Glomerular endothelial cell (primary cell): ENCODE measurements at places on chromosomes 12 and 14. TPM values are rescaled to one million over a fixed set of nuclear protein-coding genes. Genes with fewer than 3 reads are reported as not detected.

- no peak for DNase-seq
These were observed 281.7 kb downstream of the DUSP6 start for GRCh38 chr12:89070603-89071002.

- peak; percentile 42 for DNase-seq
These were observed 63.3 kb downstream of the ZFP36L1 start for GRCh38 chr14:68729556-68729955.

- no peak for DNase-seq
These were observed 785 bp upstream of the ACTN1 start for GRCh38 chr14:68979722-68980451.

DNA sequence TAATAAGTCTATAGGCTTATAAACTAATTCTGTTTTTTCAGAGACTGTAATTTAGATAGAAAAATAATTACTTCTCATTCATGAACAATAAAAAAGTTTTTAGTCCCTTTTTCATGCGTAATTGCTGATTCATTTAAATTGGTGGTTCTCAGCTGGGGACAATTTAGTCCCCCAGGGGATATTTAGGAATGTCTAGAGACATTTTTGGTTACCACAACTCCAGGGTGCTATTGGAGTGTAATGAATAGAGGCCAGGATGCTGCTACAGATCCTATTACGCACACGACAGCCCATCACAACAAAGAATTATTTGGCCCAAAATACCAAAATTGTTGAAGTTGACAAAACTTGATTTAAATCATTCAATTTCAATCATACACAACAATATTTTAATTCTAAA lies 22.8 kb upstream of the VCPKMT start:
- no peak for DNase-seq

DNA sequence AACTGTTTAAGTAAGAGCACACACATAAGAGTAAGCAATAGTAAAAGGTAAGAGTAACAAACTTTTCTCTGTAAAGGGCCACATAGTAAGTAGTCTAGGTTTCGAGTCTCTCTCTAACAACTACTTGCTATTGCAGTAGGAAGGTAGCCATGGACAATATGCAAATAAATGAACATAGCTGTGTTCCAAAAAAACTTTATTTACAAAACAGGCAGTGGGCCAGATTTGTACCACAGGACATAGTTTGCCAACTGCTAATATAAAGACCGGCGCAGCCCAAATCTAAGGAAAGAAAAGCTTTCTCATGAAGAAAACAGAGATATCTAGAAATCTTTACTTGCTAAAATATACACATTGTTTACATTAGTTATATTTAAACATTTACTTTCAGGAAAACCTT lies 239.0 kb upstream of the EGLN3 start:
- no peak for DNase-seq

DNA sequence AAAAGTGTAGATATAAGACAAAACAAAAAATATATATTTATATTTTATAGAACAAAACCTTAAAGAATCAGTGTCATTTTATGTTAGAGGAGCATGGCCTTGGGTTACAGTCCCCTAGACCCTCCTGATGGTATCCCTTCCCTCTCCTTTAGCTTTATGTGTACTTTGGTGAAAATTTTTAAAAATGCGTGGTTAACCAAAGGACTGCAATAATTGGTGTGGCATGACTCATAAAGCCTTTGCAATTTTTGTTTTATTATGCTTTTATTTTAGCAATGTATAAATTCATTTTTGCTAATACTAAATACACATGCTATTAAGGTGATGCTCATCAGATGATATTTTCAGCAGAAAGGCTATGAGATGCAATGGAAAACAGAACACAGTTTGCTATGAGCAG lies 264.4 kb downstream of the SYT1 start:
- no peak for DNase-seq

- DNase-seq: no peak
These were observed 11.8 kb downstream of the RPS6KL1 start for GRCh38 chr14:74911221-74911620.

GRCh38 chr14:75277008-75277814 lies 1.4 kb upstream of the FOS start:
- no peak for DNase-seq

LTBP2 gene
- total RNA-seq: 251 and 261 TPM in 2 replicates

BIN2 gene
- total RNA-seq: not detected in 2 replicates

GPR84 gene
- total RNA-seq: not detected in 2 replicates

JDP2 gene
- total RNA-seq: 8.8 and 13.0 TPM in 2 replicates

INHBE gene
- total RNA-seq: not detected in 2 replicates

HOTAIR gene
- total RNA-seq: 0.12 TPM in 1 of 2 replicates, not detected in the other
